ENCODE measurements at places on chromosomes 11 and 22.

DNA sequence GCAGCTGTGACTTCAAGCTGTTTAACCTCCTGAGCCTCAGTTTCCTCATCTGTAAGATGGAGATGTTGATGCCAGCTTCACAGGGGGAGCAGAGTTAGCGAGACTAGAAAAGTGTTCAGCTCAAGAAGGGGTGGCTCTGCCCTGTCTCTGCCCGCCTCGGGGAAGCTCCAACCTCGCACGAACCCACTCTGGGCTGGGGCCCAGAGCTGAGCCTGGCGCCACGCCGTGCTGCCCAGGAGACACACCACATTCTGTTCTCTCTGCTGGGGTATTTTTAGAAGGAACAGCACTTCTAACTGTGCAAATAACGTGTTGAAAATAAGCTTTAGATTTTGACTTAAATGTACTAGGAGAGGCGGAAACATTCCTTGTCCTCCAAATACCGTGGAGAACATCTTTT, 74.1 kb downstream of the PHF21B start:
- H3K27me3 ChIP-seq, result peaks cover 28% of the 10 kb centered on the region
- no peak overlapping the region for H3K27ac ChIP-seq
- no peaks in the 10 kb centered on the region for H3K36me3 ChIP-seq

DNA sequence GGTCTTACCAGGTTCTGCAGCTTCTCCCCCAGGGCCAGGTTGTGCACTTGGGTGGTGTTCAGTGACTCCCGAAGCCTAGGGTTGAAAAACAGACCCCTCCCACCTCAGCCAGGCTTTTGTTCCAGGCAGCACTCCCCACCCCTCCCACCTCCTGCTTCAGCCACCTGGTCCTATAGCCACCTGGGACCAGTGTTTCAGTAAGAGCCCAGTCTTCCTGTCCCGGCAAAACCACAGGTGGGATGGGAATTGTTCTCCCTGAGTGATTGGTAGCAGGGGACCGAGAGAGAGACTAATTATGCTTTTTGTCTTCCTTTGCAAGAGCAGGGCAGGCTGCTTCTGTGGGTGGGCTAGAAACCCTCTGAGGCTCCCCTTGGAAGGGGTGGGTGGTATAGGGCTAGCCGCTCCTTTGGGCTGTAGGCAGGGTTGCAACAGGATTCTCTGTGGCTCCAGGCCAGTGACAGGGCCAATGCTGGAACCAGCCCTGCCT, 8.5 kb upstream of the NAALADL1 start:
- no peaks in the 10 kb centered on the region for H3K36me3 ChIP-seq
- H3K27ac ChIP-seq, result no peak overlapping the region
- no peak for DNase-seq
- H3K27me3 ChIP-seq, result peaks cover 6% of the 10 kb centered on the region
- H3K4me3 ChIP-seq, result no peak overlapping the region

GRCh38 chr11:46285594-46286033, 8.2 kb downstream of the CREB3L1 start:
- DNase-seq, result no peak
- H3K4me1 ChIP-seq, result no peaks in the 10 kb centered on the region
- peaks cover 43% of the 10 kb centered on the region for H3K27me3 ChIP-seq
- no peak overlapping the region for H3K4me3 ChIP-seq
- H3K27ac ChIP-seq, result no peak overlapping the region
- H3K36me3 ChIP-seq, result peaks cover 3% of the 10 kb centered on the region

DNA sequence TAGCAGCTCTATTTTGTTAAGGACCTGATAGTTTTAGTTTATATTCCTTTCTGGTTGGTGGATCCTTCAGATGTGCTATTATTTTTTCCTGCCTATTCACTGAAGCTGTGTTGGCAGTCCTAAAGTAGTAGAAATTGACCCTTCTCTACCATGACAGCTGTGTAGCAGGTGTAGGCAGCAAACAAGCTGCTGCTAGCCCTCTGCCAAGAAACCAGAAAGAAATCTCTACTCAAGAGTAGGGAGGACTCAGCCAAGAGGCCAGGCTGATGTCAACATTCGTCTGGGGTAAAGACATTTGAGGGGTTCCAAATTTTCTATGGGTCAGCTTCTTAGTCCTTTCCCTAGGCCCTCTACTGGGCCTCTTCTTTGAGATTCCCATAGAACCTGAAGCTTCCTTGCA, 51.2 kb downstream of the CSTF3 start:
- no peak overlapping the region for H3K4me3 ChIP-seq
- no peak for DNase-seq
- no peak overlapping the region for H3K27ac ChIP-seq
- H3K36me3 ChIP-seq, result no peaks in the 10 kb centered on the region
- H3K4me1 ChIP-seq, result no peaks in the 10 kb centered on the region

DNA sequence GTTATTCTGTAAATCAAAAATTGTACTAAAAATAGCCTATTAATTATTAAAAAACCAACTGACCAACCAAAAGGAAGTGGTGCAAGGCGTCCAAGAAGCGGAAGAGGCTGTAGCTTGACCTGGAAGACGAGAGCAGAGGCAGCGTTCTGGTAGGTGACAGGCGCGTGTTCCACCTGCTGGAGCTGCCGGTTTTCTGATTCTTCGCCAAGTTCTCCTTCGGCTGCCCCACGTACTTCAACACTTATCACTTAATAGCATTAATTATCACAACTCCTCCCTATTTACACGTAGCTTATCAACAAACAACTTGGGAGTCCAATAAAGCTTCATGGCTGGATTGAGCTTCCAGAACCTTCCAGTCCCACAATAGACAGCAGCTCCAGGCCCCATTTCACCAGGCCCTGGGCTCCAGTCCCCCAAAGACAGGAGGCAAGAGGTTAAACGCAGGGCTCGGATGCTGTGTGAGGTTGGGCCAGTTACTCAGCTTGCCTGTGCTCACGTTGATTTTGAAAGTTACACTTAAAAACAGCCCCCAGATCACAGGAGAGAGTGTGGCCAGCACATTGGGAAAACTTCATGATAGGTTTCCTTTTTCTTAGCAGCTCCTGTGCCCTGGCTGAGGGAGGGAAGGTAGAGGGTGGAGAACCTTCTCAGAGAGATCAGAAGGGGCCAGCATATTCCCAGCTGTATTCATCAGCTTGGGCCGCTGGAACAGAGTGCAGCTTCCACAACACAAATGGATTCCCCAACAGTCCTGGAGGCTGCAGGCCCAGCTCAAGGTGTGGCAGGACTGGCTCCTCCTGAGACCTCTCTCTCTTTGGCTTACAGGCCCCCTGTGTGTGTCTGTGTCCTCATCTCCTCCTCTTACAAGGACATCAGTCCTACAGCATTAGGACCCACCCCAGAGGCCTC, 54.2 kb upstream of the FGF3 start:
- H3K36me3 ChIP-seq, result peaks cover 4% of the 10 kb centered on the region
- DNase-seq, result no peak
- no peaks in the 10 kb centered on the region for H3K4me1 ChIP-seq
- no peak overlapping the region for H3K4me3 ChIP-seq

DNA sequence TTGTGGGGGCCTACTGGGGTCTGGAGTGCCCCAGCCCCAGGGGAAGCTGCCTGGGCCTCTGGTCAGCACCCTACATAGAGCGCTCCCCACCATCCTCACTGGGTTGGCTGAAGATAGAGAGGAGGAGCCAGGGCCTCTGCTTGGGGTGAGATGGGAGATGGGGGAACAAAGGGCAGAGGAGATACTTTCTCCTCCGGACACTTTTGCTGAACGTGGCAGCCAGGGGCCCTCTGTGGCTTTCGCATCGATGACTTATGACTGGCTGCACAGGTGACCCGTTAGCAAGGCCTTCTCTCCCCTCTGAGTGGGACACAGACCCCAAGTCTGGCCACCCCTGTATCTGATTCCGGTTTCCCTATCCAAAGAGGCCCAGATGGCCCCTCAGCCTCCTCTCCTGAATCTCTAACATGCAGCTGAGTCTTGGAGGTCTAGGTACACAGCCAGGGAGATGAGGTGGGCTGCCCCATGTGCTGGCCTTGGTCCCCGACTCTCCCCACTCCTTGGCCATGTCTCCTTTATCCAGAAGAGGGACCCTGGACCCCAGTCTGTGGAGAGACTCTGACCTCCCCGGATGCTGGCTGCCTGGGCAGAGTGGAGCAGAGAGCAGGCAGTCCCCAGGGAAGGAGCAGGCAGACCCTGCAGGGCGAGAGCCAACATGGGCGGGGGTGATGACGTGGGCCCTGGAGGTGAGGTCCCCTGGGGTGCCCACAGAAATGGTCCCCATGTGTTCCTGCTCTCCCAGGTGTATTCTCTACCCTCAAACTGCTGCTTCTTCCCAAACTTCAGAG, 59.3 kb upstream of the NECTIN1 start:
- no peak overlapping the region for H3K27ac ChIP-seq
- H3K4me1 ChIP-seq, result no peaks in the 10 kb centered on the region
- peaks cover 56% of the 10 kb centered on the region for H3K27me3 ChIP-seq
- no peaks in the 10 kb centered on the region for H3K36me3 ChIP-seq

DNA sequence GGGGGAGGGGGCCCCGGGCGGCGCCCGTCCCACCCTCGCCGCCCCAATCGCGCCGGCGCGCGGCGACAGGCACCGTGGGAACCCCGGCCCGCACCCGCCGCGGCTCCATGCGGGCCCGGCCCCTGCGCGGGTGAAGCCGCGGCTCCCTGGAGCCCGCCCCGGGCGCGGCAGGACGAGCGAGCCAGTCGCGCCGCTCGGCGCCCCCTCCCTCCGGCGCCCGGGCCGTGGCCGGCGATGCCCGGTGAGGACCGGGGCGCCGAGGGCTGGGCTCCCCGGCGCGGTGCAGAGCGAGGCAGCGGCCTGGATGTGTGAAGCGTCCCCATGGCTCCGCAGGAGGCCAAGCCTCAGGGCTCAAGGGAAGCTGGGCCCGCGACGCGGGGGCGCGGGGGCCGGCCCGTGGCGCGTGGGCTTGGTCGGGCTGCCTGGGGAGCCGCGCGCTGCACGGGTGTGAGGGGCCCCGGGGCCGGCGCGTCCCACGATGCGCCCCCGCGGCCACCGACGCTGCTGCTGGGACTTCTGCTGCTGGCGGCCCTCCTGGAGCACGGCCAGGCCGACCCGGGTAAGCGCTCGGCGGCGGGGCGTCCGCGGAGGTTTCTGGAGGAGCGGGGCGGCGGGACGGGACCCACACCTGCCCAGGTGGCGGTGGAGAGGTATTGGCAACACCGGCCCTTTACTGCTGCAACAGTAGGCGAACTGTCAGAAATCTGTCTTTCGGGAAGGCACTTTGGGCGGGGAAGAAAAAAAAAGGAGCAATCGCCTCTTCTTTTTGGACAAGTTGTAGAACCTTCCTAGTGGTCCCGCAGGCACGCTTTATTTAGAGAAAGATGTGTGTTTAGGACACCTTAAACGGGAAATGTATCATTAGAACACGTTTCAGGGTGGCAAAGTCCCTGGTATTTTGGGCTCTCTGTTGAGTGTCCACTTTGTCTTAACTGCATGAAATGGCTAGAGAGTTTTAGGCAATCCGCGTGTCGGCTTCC, 119.4 kb downstream of the HIPK3 start:
- H3K4me1 ChIP-seq, result peaks cover 6% of the 10 kb centered on the region
- H3K36me3 ChIP-seq, result peaks cover 3% of the 10 kb centered on the region
- peak overlapping the region; percentile 55 for H3K4me3 ChIP-seq
- peaks cover 39% of the 10 kb centered on the region for H3K27me3 ChIP-seq
- H3K27ac ChIP-seq, result no peak overlapping the region

- H3K27me3 ChIP-seq, result no peaks in the 10 kb centered on the region
- peak overlapping the region; percentile 41 for H3K27ac ChIP-seq
Observed at GRCh38 chr22:23066200-23067022, 3.9 kb upstream of the GNAZ start.

- H3K4me1 ChIP-seq, result peaks cover 41% of the 10 kb centered on the region
- no peaks in the 10 kb centered on the region for H3K36me3 ChIP-seq
- no peak for DNase-seq
- H3K27ac ChIP-seq, result peak within 1 kb of the TSS; percentile 98
- H3K27me3 ChIP-seq, result no peaks in the 10 kb centered on the region
Observed at GRCh38 chr22:36252754-36253522, at the start of gene APOL1. Gene APOL1, plus strand, starts transcription at chr22:36253133. Its CDS starts 1,823 bp downstream, at chr22:36254956.
